Prostate gland (tissue), 2 donors: ENCODE measurements at places on chromosomes 13 and 19. TPM values are rescaled to one million over a fixed set of nuclear protein-coding genes. Genes with fewer than 3 reads are reported as not detected.
A peak's percentile ranks its signal among the peaks of the same experiment; 100 is the strongest.

GRCh38 chr19:17687141-17687856, 855 bp downstream of the UNC13A start:
- no peak for DNase-seq

DNA sequence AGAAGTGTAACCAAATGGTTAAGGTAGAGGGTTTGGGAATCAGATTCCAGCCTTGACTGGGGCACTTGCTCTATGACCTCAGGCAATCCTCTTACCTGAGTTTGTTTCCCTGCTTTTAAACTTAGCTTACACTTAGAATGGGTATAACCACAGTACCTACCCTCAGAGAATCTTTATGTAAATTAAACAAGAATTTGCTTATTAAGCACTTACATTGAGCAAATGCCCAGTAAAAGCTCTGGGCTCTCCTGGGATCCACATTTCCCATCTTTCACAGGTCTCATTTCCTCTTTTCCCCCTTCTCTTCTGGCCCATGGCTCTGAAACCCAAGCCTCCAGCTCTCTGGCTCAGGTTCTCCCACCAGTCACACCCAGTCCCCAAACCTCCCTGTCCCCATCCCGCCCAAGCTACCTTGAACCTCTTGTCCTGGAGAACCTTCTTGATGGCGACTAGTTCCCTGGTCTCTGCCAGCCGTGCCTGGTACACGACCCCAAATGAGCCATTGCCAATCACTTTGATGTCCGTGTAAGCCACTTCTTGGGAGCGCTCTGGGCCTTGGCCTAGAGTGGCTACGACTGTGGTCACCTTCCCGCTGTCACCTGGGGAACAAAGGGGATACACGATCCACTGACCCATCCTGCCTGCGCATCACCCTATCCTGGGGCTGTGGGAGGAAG, 2.7 kb downstream of the GSK3A start:
- no peak for DNase-seq

DNA sequence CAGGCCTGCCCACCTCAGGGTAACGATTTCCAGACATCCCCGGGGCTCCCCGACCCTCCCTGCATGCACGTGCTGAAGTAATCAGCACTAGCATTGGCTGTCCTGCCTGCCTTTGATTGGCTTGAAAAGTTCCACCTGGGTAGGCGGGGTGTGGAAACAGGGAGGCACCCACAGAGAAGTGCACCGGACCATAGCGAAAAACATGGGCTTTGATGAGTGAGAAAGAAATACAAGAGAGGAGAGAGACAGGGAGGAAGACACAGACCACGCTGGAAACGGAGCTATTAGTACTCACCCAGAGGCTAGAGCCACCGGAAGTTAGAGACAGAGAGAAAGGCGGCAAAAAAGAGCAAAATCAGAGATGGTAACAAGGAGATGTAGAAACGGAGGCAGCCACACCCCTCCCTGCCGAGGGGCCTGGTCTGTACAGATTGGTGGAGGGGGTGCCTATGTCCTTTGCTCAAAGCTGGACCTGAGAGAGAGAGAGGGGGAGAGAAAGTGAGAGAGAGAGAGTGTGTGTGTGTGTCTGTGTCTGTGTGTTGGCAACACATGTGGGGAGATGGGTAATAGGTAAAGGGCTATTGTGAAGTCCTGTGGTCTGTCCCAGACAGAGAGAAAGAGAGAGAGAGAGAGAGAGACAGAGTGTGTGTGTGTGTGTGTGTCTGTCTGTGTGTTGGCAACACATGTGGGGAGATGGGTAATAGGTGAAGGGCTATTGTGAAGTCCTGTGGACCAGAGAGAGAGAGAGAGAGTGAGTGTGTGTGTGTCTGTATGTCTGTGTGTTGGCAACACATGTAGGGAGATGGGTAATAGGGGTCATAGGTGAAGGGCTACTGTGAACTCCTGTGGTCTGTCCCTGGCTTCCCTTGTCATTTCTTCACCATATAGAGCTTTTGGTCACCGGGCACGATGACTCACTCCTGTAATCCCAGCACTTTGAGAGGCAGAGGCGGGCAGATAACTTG, 2.9 kb downstream of the CGB3 start:
- no peak for DNase-seq

- no peak for DNase-seq
These were observed 33.7 kb downstream of the SHISA2 start for GRCh38 chr13:26017932-26018665.

- DNase-seq, result no peak
These were observed 40.9 kb downstream of the ZNF846 start for GRCh38 chr19:9727644-9728043.

DNA sequence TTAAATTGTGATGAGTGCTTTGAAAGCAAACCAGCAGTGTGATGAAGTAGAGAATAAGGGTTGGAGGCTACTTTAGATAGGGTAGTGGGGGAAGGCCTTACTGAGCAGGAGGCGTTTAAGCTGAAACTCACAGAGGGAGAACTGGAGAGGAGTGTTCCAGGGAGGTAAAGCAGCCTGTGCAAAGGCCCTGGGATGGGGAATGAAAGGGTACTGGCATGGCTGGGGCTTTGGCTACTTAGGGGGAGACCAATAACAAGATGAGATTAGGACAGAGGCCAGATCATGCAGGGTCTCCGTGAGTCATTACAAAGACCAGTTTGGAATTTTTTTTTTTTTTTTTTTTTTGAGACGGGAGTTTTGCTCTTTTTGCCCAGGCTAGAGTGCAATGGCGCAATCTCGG, 1.1 kb downstream of the PPP5C start:
- no peak for DNase-seq

- no peak for DNase-seq
These were observed 210.9 kb downstream of the NALCN start for GRCh38 chr13:101205408-101205807.

DNA sequence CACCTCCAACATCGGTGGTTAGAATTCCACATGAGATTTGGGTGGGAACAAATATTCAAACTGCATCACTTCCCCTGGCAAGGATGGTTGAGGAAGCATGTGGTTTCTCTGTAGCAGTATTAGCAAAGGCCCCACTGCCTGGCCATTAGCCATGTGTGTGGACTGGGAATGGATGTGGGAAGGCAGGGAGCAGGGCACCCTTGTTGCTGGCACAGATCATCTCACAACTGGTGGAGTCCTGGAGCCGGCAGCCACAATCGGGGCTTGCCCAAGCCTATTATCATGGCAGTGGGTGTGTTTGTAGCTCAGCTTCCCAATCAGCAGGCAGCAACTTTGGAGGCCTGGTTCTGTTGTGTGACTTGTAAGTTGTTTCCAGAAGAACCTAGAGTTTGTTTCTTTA, 391.9 kb downstream of the DLEU7 start:
- no peak for DNase-seq

- DNase-seq, result no peak
These were observed 15.1 kb upstream of the BICRA start for GRCh38 chr19:47593860-47594259.

GRCh38 chr19:16420781-16421386, 50.9 kb downstream of the EPS15L1 start:
- DNase-seq, result no peak

DNA sequence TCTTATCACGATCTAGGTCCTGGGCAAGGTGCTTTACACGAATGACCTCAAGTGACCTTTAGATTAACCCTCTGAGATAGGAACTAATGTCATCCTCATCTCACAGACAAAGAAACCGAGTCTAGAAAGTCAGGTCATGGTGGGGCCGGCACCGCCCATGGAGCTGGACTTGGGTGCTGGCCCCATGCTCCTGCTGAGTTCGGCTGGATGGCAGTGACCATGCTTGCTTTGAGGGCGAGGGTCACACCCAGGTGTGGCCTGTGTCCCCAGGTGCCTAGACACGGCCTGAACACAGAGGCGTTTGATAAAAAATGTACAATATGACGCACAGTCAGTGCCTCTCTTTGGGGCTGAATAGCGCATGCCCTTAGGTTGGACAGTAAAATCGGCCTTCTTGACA, 26.8 kb downstream of the COL4A2 start:
- no peak for DNase-seq

- DNase-seq, result no peak
These were observed 944.9 kb upstream of the MIR17HG start for GRCh38 chr13:90402613-90403012.

DNA sequence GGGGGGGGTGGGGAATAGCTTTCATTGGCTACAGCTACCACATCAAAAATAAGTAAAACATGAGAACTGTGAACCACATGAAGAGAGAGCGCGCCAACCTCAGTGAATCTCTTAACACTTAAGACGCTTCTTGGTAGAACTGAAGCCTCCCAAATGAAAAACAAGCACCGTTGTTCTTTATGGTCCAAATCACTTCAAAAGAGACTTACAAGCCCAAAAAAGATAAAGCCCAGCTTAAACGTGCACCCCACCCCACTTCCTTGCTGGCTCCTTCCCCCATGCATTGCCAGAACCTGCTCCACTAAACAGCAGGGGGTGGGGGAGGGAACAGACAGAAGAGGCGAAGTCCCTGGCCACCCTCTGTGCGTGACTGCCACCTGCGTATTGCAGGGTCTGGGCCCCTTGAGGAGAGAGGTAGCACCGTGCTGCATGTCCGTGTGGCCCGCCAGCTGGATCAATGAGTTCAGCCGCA, 479.1 kb downstream of the FOXO1 start:
- DNase-seq, result no peak

DNA sequence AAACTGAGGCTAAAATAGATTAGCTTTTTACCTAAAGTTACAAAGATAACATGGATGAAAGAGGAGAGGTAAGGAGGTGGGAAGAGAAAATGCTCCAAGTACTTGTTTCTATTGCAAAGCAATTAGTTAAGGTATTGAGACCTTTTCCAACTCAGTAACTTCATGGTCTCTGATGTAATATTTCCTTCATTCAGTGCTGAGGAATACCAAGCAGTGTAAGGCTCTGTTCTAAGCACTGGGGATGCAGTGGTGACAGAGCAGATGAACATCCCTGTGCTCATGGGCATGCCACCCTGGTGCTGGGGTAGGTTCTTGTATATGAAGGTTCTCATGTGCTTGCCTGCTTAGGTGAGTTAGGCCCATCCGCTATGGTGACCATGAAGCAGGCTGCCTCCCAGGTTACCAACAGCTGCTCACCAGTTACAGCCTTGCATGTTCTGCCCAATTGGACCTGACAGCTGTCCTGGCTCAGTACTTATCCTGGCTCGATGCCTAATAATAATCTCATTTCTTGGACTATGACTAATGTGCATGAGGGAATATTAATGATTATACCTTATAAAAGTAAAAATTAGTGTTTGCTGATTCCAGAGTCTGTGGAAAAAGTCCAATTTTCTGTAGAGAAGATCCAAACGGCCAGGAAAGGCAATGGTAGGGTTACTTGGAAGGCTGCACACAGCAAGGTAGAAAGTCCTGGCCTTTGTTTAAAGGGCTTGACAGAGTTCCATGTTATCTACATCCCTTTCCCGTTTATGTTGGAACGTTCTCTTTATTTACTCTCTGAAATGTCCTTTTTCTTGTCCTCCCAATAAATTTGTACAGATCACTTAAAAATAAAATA, 48.3 kb downstream of the LATS2 start:
- peak; percentile 34 for DNase-seq

DNA sequence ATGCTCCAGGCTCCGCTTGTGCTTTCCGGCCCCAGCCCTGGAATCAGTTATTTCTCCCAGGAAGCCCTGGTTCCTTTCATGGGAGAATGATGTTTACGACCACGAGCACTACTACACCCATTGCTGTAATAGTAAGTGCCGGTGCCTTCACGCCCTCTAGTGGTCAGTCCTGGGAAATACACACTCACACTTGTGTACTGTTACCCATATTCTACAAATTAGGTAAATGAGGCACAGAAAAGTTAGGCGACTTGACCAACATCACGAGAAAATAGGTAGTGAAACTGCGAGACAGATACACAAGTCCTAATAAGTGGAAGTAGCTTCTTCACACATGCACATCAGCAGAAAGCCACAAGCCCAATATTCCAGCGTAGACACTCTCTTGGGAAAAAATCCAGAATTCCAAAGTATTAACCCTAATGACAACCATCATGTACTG, 21.7 kb downstream of the CEACAM21 start:
- peak; percentile 50 for DNase-seq

GRCh38 chr19:35710784-35711723, 6.7 kb downstream of the ZBTB32 start:
- no peak for DNase-seq

DNA sequence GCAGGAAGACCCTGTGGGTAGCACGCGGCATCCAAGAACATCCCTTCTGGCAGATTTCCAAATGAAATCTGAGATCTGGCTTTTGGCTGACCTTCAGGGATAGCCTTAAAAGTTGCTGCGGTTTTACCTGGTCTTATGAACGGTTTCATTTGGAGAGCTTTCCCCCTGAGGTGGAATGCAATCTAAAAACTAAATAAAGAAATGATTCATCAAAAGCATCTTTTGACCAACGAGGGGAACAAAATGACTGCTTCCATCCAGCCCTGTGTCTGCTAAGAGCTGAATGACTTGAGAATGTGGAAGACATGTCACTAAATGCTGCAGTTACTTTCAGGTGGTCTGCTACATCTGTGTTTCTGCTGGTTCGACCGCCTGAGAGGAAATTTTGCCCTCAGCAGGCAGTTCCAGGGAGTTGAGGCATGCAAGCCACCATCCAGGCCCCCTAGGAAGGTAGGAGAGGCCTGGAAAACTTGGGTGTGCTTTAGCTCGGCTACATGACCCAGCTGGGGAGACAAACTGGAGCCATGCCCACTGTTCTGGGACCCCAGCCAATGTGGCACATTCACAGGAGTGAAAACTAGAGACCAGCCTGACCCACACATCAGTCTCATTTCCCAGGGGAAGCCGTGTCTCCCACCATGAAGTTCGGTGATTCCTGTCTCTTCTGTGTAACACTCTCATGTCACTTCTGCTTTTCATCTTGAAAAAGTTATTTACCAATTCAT, 175.1 kb upstream of the KL start:
- DNase-seq, result no peak

GRCh38 chr13:57629821-57630235, 1.7 kb upstream of the PCDH17 start:
- DNase-seq, result no peak

- DNase-seq, result no peak
These were observed 10.3 kb downstream of the IGSF23 start for GRCh38 chr19:44623626-44624025.

GRCh38 chr19:49738268-49738667, 24.8 kb downstream of the TSKS start:
- DNase-seq, result no peak

- DNase-seq, result no peak
These were observed 7.3 kb downstream of the LYL1 start for GRCh38 chr19:13095393-13095784.

GRCh38 chr13:98351636-98352035, 174.6 kb upstream of the RNF113B start:
- DNase-seq, result no peak

Gene IGFL2
- not detected for total RNA-seq

Gene CCDC8
- 20.4 TPM for total RNA-seq

Gene NLRP7
- total RNA-seq, result not detected

Gene CHAMP1
- 56.3 TPM for total RNA-seq

Gene ACTL9
- not detected for total RNA-seq

Gene CEACAM3
- not detected for total RNA-seq

Gene VSTM1
- total RNA-seq, result 1.6 TPM

Gene CRX
- total RNA-seq, result 0.34 TPM

Gene GEMIN7
- 41.0 TPM for total RNA-seq
